ENCODE measurements at places on chromosomes 3 and 15.

- no peak for DNase-seq
Measured at GRCh38 chr3:41652931-41653330, 309.0 kb downstream of the ULK4 start.

DNA sequence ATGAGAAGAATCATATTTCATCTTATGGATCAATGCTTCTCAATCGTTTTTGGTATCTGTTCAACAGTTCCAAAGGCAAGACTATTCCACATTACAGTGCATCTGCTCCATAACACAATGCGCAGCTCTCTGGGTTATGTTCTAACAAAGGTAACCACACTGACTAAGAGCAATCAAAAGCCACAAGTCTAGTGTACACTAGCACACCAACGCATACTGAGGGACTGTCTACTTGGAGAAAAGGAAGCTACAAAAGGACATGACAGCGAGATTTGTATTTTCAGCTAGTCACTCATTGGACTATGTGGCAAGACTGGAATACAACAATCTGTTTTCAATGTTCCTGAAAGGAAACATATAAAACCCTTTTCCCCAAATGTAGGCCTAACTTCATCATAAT lies 35.8 kb downstream of the SETD2 start:
- DNase-seq, result no peak

- no peak for DNase-seq
Measured at GRCh38 chr15:62989366-62990055, 53.0 kb upstream of the TPM1 start.

DNA sequence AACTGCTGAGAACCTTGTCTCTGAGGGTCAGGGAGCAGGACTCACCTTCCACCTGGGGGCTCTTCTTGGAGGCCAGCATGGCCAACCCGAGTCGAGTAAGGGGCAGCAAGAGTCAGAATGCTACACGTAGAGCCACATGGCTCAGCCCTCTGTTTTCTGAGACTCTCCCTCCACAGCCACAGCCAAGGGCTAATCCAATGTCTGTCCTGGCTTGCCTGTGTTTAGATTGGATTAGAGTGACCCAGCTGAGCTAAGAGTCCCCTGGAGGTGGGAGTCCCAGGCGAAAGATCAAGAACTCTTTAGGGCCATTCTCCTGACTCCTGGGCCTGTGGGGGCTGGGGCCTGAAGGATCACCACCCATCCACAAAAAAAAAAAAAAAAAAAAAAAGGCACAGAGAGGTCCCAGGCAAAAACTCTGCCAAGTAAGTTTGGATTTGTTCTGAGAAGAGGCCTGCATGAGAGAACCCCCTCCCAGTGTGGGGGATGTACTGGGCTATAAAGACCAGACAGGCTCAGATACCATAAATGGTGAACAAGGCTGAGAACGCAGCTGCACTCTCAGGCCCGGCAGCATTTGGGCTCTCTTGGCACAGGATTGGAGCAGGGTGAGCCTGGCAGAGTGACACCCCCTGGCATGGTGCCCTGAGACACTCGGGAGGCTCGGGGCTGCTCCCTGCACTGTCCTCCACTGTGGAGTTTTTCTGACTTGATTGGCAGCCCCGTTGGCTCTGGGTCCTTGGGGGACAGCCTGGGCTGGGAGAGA lies 88.0 kb upstream of the OSBPL11 start:
- peak; percentile 27 for DNase-seq

DNA sequence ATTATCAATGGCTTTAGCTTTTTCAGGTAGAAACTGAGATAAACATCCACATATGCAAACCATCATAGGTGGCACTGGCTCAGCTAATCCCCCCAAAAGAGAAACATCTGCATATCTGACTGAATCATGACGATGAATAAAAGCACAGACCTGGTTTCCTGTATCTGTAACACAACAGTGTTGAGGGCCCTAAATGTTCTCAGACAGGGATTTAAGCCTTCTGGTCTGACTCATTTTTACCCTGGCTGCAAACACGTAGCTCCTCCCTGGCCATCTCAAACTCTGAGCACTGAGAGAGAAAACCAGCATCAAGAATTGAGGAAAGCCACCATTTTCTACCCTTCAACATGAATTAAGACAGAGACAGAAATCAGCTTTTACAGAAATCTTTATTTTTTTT lies 35.2 kb downstream of the GLB1 start:
- no peak for DNase-seq

DNA sequence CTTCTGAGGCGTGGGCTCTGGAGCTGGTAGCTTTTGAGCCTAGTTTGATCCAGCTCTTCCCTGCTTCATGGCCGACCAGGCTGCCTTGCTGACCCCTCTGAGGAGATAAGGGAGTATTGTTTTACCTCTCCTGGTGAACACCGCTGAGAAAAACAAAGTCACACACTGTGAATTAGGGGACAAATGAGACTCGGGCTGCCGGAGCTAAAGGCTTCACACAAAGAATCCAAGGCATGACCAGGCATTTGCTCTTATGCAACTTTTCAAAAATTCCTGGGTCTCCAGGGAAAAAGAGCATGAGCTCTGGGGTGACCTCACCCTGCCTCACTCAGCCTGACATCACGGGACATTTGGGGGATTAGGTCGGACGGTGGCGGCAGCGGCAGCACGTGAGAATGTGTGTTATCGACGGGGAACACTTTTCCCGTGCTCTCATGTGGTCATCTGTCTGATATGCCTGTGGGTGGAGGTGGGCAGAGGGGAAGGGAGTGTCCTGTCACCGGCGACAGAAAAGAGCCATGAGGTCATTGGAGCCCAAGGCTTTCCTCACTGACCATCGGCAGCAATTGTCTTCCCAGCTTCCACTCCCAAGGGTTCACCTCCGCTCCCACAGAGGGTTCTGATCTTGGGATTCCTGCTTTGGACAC lies 61.0 kb downstream of the TMEM44 start:
- peak; percentile 94 for DNase-seq

- DNase-seq, result no peak
Measured at GRCh38 chr15:95106801-95107200, 875.4 kb downstream of the MCTP2 start.

DNA sequence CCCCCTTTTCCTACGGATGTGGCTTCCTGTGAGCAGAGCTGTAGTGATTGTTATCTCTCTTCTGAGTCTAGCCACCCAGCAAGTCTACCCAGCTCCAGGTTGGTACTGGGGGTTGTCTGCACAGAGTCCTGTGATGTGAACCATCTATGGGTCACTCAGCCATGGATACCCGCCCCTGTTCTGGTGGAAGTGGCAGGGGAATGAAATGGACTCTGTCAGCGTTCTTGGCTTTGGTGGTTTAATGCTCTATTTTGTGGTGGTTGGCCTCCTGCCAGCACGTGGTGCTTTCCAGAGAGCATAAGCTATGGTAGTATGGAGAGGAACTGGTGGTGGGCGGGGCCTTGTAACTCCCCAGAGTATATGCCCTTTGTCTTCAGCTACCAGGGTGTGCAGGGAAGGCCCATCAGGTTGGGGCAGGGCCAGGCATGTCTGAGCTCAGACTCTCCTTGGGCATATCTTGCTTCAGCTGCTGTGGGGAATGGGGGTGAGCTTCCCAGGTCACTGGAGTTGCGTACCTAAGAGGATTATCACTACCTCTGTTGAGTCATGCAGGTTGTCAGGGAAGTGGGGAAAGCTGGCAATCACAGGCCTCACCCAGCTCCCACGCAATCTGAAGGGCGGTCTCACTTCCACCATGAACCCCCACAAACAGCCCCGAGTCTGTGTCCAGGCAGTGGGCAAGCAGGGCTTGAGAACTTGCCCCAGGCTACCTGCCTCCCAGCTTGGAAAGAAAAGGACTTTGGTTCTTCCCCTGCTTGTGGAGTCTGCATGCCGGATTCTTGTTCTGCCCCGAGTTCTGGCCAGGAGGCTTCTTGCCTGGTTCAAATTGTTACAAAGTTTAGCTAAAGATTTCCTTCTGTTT lies 9.0 kb upstream of the ADGRG7 start:
- DNase-seq, result no peak

DNA sequence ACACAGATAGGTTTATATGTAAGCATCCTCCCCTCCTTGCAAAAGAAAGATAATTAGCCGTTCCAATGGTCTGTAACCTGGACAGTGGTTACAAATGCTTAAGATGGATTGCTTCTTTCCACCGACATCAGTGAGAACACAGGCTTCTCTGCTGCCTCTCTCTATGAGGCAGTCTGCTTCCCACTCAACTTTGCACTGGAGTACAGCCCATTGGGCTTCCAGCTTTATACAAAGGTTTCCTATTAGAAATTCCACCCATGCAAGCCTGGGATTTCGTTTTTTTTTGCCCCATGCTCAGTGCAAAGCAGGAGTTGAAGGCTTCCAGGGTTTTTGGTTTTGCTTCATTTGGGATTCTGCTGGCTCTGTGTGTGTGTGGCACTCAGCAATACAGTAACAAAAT lies 47.3 kb upstream of the C3orf22 start:
- no peak for DNase-seq

- DNase-seq, result peak; percentile 1
Measured at GRCh38 chr15:90029024-90029423, 27.9 kb downstream of the ZNF710 start.

- DNase-seq, result no peak
Measured at GRCh38 chr3:29412110-29412509, 131.2 kb downstream of the RBMS3 start.

DNA sequence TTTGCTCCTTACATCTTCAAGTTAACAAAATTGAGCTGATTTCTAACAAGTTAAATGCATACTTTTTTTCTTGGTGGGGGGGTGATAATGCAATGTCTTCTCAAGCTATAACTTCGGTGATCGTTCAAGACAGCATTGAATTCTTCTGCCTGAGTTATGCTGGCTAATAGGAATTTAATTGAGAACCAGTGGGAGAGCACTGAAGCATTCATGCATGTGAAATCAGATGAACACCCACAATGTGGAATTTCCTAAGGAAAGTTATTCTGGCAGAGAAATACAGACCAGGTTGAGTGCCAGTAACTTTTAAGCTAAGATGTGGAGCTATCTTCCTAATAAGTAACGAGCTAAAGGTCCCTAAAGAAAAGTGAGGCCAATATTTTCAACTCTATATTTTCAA lies 3.0 kb downstream of the SPATA16 start:
- no peak for DNase-seq

- DNase-seq, result no peak
Measured at GRCh38 chr3:173395073-173395411, 2.5 kb upstream of the NLGN1 start.

- no peak for DNase-seq
Measured at GRCh38 chr3:156174229-156174847, 54.0 kb downstream of the KCNAB1 start.

DNA sequence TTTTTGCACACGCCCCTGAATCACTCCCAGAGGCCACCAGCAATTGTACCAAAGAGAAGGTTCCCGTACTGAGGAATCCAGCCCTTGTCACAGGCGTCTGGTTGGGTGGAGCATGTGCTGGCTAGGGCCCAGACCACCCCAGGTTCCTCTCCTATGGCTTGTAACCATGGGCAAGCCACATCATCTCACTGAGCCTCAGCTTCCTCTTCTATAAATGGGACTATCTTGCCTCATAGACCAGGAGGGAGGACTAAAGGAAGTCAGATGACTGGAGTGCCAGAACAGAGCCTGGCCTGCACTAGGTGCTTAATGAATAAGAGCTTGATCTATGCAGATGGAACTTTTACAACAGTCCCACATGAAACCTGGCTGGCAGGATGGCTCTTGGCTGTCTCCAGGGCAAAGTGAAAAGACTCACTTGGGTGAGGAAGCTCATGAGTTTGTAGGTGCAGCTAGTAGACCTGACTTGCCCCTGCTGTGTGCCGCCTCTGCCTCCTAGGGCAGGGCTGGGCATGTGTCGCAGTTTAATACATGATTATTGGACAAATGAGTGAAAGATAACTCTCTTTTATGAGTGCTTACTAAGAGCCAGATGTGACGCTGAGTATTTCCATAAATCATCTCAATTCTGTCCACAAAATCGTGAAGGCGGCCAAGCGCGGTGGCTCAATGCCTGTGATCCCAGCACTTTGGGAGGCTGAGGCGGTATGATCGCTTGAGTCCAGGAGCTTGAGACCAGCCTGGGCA lies 29.3 kb downstream of the CTSH start:
- DNase-seq, result peak; percentile 83

GRCh38 chr15:98894312-98894711 lies 113.3 kb downstream of the PGPEP1L start:
- DNase-seq, result no peak

GRCh38 chr3:183151821-183152351 lies 10.6 kb downstream of the LAMP3 start:
- DNase-seq, result no peak

GRCh38 chr3:25572919-25573385 lies 91.8 kb downstream of the TOP2B start:
- DNase-seq, result no peak

DNA sequence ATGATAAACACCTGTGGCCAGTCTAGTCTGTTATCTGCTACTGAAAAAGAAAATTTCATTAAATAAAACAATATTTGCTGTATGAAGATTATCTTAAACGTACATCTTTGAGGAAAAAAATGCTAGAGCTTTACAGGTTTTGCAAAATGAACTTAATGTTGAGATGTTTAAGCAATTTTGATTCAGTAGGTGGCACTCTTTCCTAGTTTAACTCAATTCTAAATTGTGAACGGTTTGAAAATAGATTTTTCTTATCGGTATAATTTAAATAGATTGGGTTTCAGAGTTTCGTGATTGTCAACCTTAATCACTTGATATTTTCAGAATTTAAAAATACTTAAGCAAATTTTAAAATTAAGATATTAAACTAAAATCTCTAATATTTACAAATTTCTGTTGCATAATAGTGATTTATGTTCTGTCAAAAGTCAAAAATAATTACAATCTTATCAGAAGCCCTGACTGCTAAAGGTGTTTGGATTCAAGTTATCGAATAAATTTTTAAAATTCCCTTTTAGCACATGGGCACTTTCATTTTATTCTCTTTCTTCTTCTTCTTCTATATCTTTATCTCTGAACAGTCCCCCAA lies 7.0 kb upstream of the RNF111 start:
- no peak for DNase-seq

- no peak for DNase-seq
Measured at GRCh38 chr15:85685356-85685755, 109.4 kb downstream of the KLHL25 start.

DNA sequence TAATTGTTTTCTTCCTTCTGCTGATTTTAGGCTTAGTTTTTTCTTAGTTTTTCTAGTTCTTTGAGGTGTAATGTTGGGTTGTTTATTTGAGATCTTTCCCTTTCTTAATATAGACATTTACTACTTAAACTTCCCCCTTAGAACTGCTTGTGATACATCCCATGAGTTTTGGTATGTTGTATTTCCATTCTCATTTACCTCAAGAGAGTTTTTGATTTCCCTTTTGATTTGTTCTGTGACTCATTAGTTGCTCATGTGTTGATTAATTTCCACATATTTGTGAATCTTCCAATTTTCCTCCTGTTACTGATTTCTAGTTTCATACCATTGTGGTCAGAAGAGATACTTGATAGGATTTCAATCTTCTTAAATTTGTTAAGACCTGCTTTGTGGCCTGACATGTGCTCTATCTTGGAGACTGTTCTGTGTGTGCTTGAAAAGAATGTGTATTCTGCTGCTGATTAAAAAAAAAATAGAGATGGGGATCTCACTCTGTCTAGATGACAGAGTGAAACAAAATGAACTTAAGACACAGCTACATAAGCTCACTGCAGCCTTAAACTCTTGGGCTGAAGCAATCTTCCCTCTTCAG lies 22.3 kb downstream of the GRM2 start:
- DNase-seq, result no peak

Data from tibial artery (tissue), 4 donors.